ENCODE measurements at places on chromosomes 11 and 22.

DNA sequence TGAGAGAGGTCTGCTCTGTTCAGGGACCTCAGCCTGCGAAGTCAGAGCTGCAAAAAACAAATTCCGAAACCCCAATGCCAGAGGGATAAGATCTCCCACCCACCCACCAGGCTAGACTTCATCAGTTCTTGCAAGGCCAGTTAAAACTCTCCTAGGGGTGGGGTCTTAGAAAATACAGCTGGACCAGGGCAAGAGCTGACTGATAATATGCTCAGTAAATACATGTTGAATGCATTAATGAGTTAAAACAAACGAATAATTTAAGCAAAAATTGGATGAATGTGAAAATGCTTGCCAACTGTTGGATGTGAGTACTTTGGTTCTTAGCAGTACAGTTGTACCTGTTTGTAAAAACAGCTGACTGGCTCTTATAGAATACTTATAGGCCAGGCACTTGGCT is 129.8 kb downstream of the SERGEF start:
- DNase-seq: no peak

DNA sequence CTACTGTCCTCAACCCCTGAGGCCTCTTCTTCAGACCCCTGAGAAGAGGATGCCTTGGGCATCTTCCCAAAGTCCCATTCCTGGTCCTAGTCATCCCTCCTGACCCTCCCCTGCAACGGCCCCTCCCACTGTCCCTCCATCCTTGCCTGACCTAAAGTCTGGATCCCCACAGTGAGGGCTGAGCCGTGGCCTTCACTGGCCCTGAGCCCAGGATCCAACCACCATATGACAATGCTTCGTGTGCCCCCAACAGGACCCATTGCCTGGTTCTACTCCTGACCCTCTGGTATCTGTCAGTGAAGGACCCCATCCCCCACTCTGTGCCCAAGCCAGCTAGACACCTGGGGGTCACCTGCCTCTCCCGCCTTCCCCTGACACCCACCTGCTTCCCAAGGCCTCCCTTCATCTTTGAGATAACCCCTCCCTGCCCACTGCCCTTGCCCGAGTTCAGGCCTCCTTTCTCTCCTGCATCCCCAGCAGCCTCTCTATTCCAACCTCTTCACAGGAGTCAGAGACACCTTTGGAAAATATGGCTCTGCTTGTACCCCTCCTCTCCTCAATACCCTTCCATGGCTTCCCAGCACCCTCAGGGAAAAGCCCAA is 48.0 kb downstream of the LRRC32 start:
- DNase-seq: no peak

DNA sequence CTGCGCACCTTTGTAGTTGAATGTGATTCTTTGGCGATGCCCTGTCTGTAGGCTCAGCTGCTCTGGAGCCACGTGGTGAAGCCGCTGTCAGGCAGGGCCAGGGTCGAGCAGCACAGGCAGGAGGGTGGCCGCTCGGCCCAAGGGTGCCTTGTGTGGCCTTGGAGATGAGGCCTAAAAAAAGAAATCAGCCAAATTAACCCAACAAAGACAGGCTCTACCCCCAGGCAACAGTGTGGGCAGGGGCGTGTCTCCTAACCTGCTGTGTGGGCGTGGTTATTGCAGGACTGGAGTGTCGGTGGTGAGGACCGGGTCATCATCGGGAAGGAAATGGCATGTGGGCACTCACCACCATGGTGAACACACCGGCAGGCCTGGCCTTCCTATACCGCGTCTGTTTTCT is 34.3 kb downstream of the CTTN start:
- no peak for DNase-seq

DNA sequence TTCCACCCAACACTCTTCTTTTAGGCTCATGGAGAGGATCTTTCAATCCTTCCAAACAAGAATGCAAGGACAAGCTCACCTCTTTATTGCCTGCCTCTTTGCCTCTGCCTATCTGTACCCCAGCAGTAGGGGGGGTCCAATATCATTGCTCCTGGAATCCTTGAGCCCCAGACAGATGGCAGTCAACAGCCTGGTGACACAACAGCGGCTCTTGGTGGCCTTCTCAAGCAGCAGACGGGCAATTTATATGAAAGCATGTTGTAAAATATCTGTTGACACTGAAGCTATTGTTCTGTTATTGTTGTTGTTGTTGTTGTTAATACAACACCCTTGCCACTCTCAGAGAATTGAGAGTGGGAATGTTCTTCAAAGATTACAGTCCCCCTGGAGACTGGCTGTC is 480.0 kb upstream of the CADM1 start:
- DNase-seq: no peak

GRCh38 chr22:36293606-36294292 is 40.8 kb downstream of the APOL1 start:
- no peak for DNase-seq

- DNase-seq: no peak
Measured at GRCh38 chr11:89293965-89294679, 116.4 kb downstream of the TYR start.

DNA sequence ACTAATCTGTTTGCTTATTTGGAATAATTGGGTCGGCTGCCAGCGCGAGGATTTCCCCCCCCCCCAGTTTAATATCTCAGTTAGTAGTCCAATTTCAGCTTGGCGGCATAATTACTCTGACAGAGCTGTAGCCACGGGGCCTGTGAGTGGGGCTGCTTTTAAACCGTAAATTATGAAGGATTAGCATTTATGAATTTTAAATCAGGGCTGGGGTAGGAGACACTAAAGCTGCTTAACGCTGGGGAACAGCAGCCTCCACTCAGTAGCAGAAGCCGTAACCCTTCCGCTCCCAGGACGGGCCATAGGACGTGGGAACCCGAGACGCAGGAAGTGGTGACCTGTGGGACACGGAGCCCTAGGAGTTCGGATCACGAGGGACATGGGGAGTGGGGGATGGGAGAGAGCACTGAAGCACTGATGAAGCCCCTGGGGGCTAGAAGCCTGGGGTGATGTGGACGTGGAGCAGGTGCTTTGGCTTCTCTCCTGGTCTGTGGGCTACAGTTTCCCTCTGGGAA is 66.2 kb upstream of the LMO1 start:
- peak; percentile 4 for DNase-seq

- no peak for DNase-seq
Measured at GRCh38 chr22:49554741-49555140, 272.9 kb downstream of the BRD1 start.

DNA sequence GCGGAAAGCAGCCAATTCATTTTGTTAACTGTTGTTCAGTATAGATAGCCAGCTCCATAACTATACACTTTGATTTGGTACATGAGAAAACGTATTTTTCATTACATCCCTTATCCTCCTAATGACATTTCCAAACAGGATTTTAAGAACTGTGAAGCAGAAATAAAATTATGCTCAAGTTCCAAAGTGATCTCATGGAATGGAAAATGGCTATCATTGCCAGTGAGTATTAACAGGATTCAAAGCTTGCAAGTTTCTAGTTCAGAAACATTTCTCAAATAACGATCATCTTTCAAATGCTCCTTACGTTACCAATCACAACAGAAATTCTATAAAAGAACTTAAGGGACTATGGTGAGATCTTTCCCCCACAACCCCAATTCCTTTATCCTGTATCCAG is 53.7 kb downstream of the CADM1 start:
- DNase-seq: no peak

GRCh38 chr11:60905551-60906113 is 753 bp downstream of the PRPF19 start:
- DNase-seq: no peak

GRCh38 chr11:116310226-116310625 is 462.6 kb downstream of the BUD13 start:
- no peak for DNase-seq
